ENCODE measurements at places on chromosomes 3 and 15.

GRCh38 chr15:68274201-68274848, 3.2 kb upstream of the FEM1B start:
- DNase-seq = no peak

GRCh38 chr15:28888302-28888894, 2.6 kb downstream of the APBA2 start:
- DNase-seq = no peak

GRCh38 chr15:67048281-67049279, 16.8 kb upstream of the SMAD3 start:
- peak; percentile 89 for DNase-seq

DNA sequence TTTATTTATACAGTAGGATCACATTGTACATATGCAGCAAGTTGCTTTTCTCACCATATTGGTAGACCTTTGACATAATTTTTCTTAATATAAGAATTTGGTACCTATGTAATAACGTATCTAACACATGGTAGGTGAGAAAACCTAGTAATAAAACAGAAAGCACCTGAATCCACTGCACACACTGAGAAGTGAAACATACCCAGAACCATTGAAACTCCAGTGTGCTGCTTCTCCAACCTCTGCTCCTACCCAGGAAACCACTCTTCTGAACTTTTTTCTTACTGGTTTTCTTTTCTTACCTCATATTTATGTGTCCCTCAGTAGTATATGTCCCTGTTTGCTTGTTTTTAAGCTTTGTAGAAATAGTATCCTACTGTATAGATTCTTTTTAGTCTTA, 293.0 kb downstream of the UBE2E2 start:
- no peak for DNase-seq

- DNase-seq = no peak
Measured at GRCh38 chr15:25789211-25789610, 73.9 kb downstream of the ATP10A start.

GRCh38 chr15:68642491-68642845, 63.7 kb downstream of the CORO2B start:
- DNase-seq = no peak

DNA sequence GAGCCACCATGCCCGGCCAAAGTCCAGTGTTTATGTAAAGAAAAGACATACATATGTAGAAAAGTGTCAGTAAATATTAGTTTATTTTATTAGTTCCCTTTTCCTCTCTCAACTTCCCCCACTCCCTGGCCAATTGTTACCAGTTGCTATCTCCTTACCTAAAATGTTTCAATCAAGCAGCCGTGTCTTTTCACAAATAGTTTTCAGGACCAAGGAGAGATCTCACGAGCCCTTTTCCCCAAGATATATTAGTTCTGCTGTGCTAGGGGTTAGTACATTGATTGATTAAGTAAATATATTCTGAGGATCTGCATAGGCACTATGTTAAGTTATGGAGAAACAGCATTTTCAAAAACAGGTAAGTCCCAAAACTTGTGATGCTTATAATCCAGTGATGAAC, 87.4 kb downstream of the ZIC4 start:
- no peak for DNase-seq

DNA sequence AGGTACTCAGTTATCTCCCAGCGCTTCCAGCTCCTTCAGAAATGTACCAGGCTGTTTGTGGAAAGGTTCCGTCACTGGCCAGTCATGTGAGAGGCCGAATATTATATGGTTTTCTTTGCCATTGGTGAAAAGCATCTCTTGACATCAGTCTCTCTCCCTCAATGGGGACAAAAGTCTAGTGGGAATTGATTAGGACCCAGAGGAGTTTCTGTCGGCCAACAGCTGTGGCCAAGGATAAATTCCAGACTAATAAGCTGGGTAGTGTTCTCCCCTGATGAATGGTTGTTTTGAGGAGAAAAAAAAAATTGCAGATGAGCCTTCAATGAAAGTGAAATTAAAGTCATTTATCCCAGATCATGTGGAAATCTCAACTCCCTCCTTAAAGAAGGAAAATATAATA, 404.7 kb upstream of the THRB start:
- no peak for DNase-seq

DNA sequence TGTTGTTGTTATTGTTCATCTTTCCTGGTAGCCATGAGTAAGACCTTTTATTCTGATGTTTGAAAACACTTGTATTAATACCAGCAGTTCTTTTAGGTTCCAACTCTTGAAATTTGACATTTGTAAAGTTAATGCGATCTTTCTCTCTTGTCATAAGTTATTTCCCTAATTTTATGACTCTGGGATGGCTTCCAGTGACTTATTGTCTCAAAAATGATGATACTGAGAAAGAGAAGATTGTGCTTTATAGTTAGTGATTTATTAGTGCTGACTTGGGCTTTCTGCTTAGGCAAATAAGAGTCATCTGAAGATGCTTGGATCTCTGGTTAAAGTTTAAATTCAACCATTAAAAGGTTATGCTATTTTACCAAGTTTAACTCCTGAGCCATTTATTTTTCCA, 715.2 kb downstream of the GRM7 start:
- DNase-seq = no peak

GRCh38 chr15:99305761-99306505, 54.7 kb downstream of the LRRC28 start:
- DNase-seq = peak; percentile 33

DNA sequence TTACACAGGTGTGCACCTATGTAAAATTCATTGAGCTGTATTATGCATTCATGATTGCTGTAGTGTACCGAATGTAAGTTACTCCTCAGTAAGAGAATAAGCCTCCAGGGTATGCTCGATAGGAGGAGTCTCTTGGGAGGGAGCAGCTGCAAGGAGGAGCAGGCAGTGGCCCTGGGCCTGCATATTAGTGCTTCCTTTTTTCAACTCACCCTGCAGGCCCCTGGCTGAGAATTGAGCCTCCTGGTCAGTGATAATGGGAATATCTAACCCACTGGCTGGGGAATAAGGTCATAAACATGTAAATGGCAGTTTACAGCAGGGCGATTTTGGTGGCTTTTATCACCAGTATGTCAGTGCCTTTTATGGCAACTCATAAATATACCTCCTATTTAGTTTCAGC, 21.7 kb upstream of the SFMBT1 start:
- DNase-seq = peak; percentile 17

- DNase-seq = no peak
Measured at GRCh38 chr3:150006794-150007193, 36.1 kb upstream of the PFN2 start.

DNA sequence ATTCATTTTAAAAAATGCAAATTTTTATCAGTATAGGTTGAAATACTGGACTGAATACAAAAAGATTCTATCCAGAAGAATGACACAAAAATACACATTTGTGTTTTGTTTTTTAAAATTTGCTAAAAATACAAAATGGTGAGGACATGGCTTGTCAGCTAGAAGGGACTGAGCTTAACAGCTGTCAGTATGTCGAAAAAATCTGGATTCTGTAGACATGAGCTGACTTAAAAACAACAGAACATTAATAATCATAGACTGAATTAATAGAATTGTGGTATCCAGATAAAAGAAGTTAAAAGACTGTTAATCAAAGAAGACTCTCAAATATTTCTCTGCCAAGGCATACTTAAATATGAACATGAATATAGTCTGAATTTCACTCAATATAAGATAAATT, 244.9 kb upstream of the CBLB start:
- no peak for DNase-seq

DNA sequence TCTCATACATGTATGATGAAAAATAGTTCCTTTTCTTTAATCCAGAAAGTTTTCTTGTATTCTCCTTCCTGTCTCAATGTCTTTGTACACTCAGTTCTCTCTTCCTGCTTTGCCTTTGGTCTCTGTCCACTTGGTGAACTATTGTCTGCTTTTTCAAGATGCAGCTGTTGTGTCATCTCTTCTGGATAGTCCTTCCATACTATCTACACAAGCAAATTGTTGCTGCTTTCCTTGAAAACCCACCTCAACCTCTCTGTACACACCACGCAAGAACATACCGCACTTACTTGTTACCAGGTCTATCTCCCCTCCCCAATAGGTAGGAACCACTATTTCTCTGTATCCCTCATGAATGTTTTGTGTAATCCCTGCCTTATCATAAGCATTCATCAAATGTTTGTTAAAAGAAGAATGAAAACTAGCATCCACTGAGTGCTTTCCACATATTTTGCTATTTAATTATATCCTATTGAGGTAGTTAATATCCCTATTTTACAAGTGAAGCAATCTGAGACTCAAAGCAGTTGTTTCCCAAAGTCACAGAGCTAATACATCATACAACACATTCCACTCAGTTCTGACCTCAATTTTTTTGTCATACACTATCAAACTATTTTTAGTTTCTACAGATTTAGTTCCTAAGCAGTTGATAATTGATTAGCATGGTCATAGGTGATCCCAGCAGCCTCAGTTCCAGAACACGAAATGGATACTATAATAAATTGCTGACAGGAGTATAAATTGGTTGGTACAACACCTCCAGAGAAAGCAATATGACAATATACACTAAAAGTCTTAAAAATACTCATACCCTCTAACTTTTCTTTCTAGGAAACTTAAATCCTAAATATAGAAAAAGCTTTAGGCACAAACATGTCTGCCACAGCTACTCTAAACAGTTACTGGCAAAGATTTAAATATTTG, 19.6 kb downstream of the HACL1 start:
- no peak for DNase-seq

- no peak for DNase-seq
Measured at GRCh38 chr3:33826688-33827087, 28.3 kb downstream of the PDCD6IP start.

DNA sequence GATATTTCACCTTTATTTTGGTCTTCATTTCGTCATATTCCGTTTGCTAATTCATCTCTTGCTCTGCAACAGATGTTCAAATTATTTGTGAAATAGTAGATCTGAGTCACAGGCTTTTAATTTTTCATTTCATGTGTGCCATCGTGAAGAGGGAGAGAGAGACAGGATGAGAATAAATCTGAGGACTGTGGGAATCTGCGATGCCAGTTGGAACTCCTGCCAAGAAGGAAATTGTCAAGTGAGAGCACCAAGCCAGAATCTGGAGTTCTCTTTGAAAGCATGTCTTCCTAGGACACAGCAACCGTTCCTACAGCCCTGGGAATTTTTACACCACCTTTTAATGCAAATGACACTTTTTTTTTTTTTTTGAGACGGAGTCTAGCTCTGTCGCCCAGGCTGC, 48.8 kb downstream of the NSMCE3 start:
- no peak for DNase-seq

DNA sequence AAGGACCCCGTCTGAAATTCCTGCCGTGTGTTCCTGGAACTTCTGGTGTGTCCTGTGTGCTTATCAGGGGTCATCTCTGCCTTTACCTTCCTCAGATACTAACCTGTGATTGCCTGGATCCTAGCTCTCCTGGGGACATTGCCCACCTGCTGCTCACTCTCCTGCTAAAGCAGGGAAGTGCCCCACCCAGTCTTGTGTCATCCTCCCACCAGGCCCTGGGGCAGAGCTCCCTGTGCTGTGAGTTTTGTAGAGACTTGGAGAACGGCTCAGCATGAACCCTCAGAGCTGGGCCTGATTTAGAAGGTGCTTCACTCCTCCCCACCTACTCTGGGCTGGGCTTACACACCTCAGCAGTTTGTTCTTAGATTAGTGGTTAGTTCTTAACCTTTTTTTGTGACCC, 3.8 kb upstream of the TMEM44 start:
- no peak for DNase-seq

GRCh38 chr3:53974324-53974723, 82.7 kb upstream of the SELENOK start:
- no peak for DNase-seq

- no peak for DNase-seq
Measured at GRCh38 chr3:129855832-129856419, 37.6 kb downstream of the TMCC1 start.

- DNase-seq = no peak
Measured at GRCh38 chr3:54274607-54275006, 152.3 kb downstream of the CACNA2D3 start.

Measured in NCI-H526 (cell line).